T-cell (primary cell): ENCODE measurements at places on chromosomes 5 and 9. TPM values are rescaled to one million over a fixed set of nuclear protein-coding genes. Genes with fewer than 3 reads are reported as not detected.

The BRD3 gene
- total RNA-seq = 58.2 TPM

The TRAF1 gene
- total RNA-seq = 157 TPM

The FOXD4L5 gene
- total RNA-seq = not detected

The GRIN1 gene
- total RNA-seq = not detected

The BAAT gene
- total RNA-seq = 0.13 TPM

DNA sequence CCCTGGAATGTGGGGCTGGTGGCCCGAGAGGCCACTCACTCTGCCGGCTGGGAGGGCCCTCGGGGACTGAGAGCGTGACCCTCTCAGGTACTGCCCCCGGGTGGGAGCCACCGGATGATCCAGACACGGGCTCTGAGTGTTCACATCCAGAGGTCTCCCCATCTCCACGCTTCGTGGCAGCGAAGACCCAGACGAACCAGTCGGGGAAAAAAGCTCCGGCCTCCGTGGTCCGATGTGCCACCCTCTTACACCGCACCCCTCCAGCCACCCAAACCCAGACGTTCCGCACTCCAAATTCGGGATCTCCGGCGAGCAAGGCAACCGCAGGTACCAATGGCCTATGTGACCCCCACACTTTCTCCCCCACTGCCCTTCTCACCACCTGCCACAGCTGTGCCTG lies 49.5 kb downstream of the AMBP start:
- no peaks in the 10 kb centered on the region for H3K36me3 ChIP-seq
- H3K27ac ChIP-seq = no peak overlapping the region
- no peaks in the 10 kb centered on the region for H3K27me3 ChIP-seq
- DNase-seq = no peak
- H3K4me1 ChIP-seq = no peaks in the 10 kb centered on the region

- H3K36me3 ChIP-seq = no peaks in the 10 kb centered on the region
- no peaks in the 10 kb centered on the region for H3K4me1 ChIP-seq
- no peaks in the 10 kb centered on the region for H3K27me3 ChIP-seq
- DNase-seq = no peak
- no peak overlapping the region for H3K27ac ChIP-seq
Observed at GRCh38 chr5:26003966-26004365, 1034.4 kb downstream of the CDH9 start.

DNA sequence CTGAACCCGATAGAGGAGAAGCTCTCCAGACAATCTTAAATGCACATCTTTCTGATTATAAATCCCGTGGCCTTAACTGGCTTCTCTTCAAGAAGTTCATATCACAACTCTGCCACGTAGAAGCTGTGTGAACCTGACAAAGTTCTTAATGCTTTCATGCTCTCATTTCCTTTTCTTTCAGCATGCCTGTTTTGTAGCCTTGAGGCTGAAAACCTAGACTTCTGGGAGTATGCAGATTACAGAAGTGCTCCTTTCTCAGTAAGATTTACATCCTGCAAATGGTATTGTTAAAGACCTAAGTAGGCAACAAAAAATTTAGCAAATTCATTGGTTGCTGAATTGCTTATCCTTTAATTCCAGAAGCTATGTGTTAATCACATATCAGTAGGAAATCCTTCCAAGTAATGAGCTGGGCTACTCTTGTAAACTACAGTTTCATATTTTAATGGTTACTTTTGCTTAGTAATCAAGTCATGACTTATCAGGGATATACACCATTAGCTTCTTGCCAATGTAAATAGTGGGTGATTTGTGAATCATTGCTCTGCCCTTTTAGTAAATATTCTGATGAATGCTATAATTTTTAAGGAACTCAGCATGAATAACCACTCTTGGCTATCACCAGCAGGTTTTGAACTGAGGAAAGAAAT lies 334.7 kb downstream of the FBXL7 start:
- H3K4me1 ChIP-seq = no peaks in the 10 kb centered on the region
- H3K27ac ChIP-seq = no peak overlapping the region
- no peaks in the 10 kb centered on the region for H3K27me3 ChIP-seq
- no peak overlapping the region for H3K4me3 ChIP-seq

DNA sequence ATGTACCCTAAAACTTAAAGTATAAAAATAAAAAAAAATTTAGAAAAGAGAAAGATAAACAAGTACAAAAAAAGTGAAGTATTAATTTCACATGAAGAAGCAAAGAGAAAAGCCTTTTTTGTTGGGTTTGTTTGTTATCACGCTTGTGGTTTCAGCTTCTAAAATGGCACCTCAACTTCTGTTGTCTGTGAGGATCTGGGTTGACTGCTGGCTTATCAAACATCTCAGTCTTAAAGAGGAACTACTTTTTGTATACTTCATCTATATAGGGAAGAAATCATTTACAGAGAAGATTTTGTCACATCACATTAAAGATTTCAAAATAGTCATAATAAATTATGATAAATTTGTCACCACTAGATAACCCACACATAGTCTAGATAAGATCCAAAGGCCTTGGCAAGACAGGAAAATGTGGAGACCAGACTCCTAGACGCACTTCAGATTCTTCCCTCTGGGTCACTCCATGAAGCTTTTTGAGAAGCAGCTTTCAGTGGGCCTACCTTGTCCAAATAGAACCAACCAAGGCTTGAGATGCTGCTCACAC lies 8.8 kb upstream of the ADGRV1 start:
- no peak overlapping the region for H3K27ac ChIP-seq
- H3K27me3 ChIP-seq = peaks cover 12% of the 10 kb centered on the region
- no peak for DNase-seq
- H3K4me3 ChIP-seq = no peak overlapping the region

DNA sequence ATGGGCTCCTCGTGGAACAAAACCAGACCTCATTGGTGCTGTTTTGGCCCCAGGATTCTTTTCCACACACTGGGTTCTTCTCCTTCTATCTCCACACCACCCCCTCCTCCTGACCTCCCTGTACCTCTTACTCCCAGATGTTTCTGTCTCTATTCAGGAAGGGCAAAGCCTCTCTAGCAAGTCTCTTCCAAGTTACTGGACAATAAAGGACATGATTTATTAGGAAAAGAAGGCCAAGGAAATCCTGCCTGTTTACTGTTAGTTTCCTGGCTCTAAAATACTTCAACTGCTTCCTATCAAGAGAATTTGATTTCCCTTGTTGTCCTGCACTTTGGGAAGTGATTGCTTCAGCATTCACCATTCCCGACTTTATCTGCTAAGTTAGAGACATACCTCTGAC lies 262.0 kb downstream of the SAXO1 start:
- H3K4me1 ChIP-seq = no peaks in the 10 kb centered on the region
- no peak overlapping the region for H3K27ac ChIP-seq
- H3K27me3 ChIP-seq = peaks cover 2% of the 10 kb centered on the region
- no peak overlapping the region for H3K4me3 ChIP-seq

GRCh38 chr5:142840575-142840974 lies 70.4 kb downstream of the ARHGAP26 start:
- no peak for DNase-seq
- no peak overlapping the region for H3K4me3 ChIP-seq
- H3K4me1 ChIP-seq = peaks cover 17% of the 10 kb centered on the region
- H3K36me3 ChIP-seq = no peaks in the 10 kb centered on the region
- no peak overlapping the region for H3K27ac ChIP-seq

DNA sequence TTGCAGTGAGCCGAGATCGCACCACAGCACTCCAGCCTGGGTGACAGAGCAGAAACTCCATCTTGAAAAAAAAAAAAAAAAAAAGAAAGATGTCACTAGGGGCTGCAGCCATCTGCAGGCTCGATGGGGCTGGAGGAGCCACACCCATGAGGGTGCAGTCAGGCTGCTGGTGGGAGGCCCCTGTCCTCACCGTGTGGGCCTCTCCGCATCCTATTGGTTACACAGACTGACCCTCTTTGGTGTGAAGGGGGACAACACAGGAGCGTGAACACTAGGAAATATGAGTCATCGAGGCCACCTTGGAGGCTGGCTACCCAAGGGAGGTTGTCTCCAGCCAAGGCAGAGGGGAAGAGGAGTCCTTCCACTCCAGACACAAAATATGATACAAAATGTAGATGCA lies 14.0 kb upstream of the FAM193B start:
- no peaks in the 10 kb centered on the region for H3K4me1 ChIP-seq
- H3K4me3 ChIP-seq = no peak overlapping the region
- H3K36me3 ChIP-seq = no peaks in the 10 kb centered on the region
- H3K27ac ChIP-seq = no peak overlapping the region
- H3K27me3 ChIP-seq = peaks cover 19% of the 10 kb centered on the region
- no peak for DNase-seq

DNA sequence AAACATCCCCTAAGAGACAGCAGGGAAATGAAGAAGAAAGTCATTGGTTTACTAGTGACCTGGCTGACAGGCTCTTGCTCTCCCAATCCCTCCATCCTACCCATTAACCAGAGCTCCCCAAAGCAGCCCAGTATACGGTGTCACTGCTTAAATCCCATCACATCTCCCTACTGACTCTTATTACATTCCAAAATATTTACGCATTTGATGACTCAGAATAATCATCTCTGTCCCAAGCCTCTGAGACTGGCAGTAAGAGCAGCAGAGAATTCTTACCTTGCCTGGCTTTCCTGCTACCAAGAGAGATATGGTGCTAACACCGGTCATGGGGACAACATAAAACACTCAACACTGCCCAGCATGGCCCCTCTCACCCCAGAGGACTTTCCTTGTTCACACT lies 20.2 kb upstream of the WHRN start:
- H3K4me3 ChIP-seq = no peak overlapping the region
- no peaks in the 10 kb centered on the region for H3K4me1 ChIP-seq
- peaks cover 15% of the 10 kb centered on the region for H3K27me3 ChIP-seq
- no peak for DNase-seq

GRCh38 chr9:120663380-120663779 lies 50.9 kb downstream of the MEGF9 start:
- H3K27ac ChIP-seq = no peak overlapping the region
- H3K27me3 ChIP-seq = no peaks in the 10 kb centered on the region

- no peak overlapping the region for H3K4me3 ChIP-seq
- peaks cover 18% of the 10 kb centered on the region for H3K27me3 ChIP-seq
- H3K27ac ChIP-seq = no peak overlapping the region
Observed at GRCh38 chr9:133873461-133873891, 118.6 kb downstream of the VAV2 start.

- H3K4me3 ChIP-seq = no peak overlapping the region
- H3K4me1 ChIP-seq = no peaks in the 10 kb centered on the region
- no peak overlapping the region for H3K27ac ChIP-seq
- no peak for DNase-seq
Observed at GRCh38 chr5:2570586-2570985, 180.9 kb downstream of the IRX2 start.
